ENCODE measurements at places on chromosomes 16 and 17.

GRCh38 chr17:70183508-70183907 is 14.2 kb downstream of the KCNJ2 start:
- no peak for DNase-seq

GRCh38 chr16:17509194-17509593 is 38.4 kb upstream of the XYLT1 start:
- no peak for DNase-seq

GRCh38 chr17:45430006-45430737 is 2.5 kb downstream of the ARHGAP27 start:
- no peak for DNase-seq

GRCh38 chr17:63848834-63849689 is 6.6 kb upstream of the SMARCD2 start:
- DNase-seq, result peak; percentile 90

GRCh38 chr17:78919861-78920450 is 5.2 kb downstream of the TIMP2 start:
- DNase-seq, result no peak

DNA sequence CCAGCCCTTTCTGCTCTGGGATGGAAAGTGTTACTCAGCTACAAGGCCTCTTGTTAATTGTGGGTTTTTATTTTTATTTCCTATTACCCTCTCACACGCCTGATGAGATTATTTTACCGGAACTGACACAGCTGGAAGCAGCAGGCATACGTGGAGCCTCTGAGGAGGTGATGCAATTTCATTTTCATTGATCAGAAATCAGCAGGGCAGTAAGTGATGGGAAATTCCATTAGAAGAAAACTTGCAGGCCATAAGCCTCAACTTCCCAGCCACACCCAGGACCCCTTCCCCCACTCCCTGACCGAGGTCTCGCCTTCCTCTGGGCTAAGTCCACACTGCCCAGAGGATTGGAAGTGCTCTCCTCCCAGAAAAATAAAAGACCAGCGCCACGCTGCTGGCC is 69.7 kb downstream of the ZFHX3 start:
- DNase-seq, result no peak

DNA sequence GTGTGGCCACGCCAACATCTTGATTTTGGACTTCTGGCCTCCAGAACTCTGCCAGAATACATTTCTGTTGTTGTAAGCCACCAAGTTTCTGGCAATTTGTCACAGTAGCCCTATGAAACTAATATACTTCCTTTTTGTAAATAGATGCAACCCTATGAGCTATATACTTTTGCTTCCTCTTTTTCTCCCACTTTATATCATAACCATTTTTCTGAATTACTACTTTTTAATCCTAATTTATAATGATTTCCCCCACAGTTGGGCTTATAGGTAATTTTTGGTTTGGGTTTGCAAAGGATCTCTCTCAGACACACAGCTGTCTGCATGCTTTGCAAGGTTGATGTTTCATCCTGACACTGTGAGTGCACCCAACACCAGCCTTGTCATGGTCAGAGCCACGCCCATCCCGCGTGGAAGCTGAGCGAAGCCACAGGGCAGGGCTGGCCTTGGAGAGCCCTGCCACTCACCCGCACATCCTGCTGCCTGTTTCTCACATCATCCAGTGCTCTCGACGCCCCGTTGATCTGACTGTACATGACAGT is 5.8 kb downstream of the TRIM25 start:
- DNase-seq, result no peak

GRCh38 chr16:82638095-82638798 is 11.5 kb downstream of the CDH13 start:
- DNase-seq, result no peak

Data from thoracic aorta (tissue), 2 donors.